ENCODE measurements at places on chromosomes 1 and 21.

DNA sequence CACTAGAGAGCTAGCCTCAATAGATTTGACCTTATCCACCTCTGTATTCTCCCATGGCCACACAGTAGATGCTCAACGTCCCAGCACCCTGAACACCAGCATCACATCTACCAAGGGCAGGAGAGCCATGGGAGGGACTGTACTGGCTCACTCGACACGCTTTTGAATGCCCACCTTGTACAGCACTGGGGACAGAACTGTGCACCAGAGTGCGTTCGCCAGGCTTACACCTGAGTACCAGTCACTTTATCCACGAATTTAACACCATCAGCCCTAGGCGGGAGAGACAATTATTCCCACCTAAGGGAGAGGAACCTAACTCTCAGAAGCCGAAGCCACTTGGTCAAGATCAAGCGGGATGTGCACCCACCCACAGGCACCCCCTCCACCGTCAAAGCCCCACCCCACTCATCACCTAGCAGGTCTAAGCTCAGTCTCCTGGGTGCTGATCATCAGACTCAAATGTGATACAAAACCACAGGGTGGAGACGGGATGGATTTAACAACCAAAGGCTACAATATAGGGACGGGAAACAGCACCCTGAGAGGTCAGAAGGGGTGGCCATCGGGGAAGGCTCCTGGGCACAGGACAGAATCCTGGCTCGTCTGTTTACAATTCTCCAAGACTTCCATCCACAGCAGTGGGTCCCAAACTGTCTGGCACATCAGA, 110.5 kb downstream of the GLIS1 start:
- DNase-seq = no peak

- DNase-seq = no peak
These were observed 290.4 kb downstream of the KCNT2 start for GRCh38 chr1:196317535-196318522.

GRCh38 chr1:25065321-25065721, 135.2 kb upstream of the RUNX3 start:
- no peak for DNase-seq

- no peak for DNase-seq
These were observed 93.6 kb downstream of the LEPR start for GRCh38 chr1:65514041-65514440.

DNA sequence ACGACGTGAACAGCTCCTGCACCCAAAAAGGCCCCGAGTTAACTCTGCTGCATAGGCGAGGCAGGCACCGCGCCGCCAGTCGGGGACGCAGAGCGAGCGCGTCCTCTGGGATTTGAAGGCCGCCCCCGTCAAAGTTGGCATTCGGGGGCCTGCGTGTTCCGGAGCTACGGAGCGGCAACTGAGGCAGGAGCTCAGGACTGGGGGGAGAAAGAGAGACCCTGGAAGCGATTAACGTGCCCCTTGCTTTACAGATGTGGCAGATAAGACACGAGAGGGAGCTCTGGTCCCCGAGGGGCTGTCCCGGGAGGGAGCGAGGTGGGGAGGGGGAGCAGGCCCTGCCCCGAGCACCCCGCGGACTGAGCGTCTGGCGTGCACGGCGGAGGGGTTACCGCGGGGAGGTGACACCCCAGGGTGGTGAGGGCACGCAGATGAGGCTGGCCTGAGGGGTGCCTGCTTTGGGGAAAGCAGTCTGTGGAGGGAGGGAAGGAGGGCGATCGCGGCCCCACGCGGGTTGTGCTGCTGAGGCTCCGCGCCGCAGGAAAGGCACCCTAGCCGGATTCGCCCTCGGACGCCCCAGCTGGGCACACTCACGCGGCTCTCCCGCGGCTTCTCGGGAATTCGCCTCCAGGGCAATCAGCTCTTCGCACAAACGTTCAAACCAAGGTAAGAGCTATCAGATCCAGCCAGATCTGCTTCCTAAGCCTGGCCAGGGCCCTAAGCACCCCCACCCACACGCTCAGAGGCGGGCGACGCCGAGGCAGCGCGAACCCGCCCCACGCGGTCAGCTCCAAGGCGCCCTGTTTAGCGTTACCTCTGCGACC, 26.5 kb downstream of the ACTA1 start:
- no peak for DNase-seq

DNA sequence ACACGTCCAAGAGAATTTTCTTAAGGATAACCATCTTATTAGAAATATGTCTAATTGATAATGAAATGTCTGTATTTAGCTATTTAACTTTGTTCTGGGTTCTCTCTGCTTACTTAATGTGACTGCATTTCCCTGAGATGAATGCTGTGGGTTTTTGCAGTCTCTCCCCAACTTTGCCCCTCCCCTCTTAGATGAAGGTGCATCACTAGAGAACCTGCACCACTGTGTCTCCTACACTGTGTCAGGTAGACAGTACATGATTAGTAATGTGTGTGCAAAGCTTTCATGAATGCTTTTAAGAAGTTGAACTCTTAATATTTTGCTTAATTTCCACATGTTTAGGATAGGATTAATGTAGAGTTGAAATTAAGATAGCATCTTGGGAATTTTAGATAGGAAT, 51.7 kb downstream of the LRRC8D start:
- DNase-seq = no peak

DNA sequence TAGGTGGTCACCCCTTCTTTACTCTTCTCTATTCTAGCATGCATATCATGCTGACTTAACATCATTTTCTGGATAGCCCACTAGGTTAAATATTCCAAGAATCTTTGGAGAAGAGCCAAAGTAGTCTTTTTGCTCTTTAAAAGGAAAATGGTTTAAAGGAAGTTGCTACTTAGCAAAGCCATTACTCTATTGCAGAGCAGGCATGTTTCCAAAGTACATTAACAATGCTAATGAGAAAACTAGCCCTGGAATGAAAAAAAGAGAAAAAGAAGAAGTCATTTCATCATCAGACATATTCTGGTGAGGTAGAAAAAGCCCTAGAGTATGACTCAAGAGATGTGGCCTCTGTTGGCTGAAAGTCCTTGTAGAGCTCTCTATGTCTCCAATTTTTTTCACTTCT, 74.0 kb downstream of the NUF2 start:
- DNase-seq = no peak

- no peak for DNase-seq
These were observed 249.7 kb upstream of the RUNX1 start for GRCh38 chr21:35298757-35299156.

GRCh38 chr21:42027822-42028765, 17.9 kb upstream of the ZBTB21 start:
- no peak for DNase-seq

GRCh38 chr1:26721669-26722355, 26.0 kb downstream of the ARID1A start:
- DNase-seq = no peak

DNA sequence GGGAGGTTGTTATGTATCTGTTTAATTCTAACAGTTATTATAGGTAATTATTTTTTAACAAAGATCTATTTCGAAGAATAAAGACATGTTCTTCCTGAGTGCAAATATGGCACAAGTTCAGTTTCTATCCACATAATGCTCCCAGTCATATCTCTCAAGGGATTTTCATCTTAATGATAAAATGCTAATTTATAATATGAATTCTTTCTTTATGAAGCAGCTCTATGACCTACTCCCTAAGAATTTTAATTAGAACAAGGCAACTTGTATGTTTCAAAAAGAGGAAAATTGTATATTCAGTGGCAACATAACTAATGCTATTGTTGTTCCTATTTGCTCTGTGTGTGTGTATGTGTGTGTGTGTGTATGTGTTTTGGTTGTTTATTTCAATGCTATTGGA, 1222.1 kb upstream of the NCAM2 start:
- DNase-seq = no peak

- DNase-seq = no peak
These were observed 41.7 kb downstream of the ERI3 start for GRCh38 chr1:44313265-44313918.

DNA sequence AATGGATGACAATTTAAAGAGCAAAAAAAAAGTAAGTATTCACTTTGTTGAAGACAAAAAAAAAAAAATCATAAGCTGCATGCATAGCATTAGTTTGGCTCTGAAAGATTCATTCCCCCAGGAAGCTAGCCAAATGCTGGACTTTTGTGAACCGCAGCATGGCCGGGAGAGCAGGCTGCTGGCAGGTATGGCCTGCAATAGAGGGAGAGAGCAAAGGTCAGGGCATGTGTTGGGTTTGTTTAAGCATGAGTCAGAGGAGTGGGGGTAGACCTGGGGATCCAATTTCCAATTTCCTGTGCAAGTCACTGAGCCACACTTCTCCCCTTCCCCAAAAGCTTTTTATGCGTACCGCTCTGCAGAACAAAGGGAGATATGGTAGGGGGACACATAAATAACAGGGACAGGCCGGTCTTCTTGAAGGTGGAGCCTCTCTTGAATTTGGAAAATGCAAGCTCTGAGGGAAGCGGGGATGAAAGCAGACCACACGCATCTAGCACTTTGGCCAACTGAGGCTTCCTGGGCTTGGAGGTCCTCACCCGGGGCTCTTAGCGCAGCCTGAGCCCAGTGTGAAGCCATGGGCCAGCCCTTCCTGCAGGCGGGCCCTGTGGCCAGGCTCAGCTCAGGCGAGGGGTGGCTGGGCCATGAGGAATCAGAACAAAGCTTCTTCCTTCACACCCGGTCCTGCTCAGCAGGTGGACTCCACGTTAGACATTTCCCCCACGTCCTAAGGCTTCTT, 171.1 kb downstream of the TOMM20 start:
- DNase-seq = no peak

- no peak for DNase-seq
These were observed 15.0 kb upstream of the TGFB2 start for GRCh38 chr1:218330043-218330623.

- DNase-seq = no peak
These were observed 29.6 kb upstream of the PLA2G4A start for GRCh38 chr1:186798960-186799688.

GRCh38 chr1:226454349-226454748, 46.5 kb upstream of the PARP1 start:
- no peak for DNase-seq

DNA sequence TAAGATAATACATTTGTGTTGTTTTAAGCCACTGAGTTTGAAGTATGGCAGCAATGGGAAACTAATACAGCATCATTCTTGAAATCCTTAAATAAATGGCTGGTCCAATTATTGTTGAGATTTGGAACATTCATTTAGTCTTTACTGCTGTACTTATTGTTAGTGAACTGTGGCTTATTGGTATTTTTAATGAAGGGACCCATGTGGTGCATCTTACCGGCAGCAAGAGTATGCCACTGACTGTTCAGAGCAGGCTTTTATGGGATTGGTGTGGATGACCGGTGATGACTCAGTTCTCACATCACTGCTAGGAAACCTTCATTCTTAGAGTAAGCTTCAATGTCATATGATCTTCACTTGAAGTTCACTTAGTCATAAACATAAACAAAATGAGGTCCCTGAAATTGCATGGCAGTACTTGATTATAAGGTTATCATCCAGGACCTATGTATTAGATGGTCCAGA, 31.5 kb downstream of the PRKAA2 start:
- DNase-seq = no peak

Data from heart left ventricle (tissue), 16 donors.